ENCODE measurements at places on chromosomes 7 and 10.

- no peak for DNase-seq
Measured at GRCh38 chr7:50534690-50535290, 30.4 kb downstream of the DDC start.

GRCh38 chr7:7439564-7439963 lies 96.1 kb downstream of the COL28A1 start:
- DNase-seq: no peak

DNA sequence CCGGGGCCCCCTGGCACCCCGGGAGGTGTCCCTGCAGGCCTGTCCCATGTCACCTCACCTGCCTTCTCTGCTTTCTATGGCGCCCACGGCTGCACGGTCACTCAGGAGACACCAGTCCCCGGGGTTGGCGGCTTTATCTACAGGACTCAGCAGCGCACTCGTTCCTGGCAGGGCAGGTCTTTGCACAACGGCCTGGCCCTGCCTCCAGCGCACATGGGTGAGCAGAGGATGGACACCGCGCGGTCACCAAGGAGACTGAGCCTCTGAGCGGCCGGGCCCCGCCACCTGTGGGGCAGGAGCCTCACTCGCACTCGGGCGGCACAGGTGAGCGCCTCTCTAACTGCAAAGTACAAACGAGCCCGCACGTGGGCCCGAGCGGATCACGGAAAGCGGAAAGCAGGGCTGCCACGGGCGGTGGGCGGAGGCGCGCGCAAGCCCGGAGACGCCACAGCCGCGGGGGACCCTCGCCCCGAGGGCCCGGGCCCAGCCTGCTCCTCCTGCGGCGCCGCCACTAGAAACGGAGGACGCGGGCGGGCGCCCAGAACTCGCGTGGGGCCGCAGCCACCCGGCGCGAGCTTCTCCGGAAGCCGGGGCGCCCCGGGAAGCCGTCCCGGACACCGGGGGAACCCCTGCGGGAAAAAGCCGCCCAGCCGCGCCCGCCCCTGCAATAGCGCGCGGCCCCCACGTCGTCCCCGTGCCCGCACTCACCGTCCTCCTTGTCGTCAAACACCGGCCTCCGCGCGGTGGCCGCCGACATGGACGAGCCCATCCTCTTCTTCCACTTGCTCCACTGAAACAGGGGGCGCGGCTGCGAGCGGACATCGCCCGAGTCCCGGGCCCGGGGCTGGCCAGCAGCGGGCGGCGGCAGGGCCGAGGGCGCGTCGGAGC lies 642 bp downstream of the STK32C start:
- DNase-seq: no peak

- DNase-seq: no peak
Measured at GRCh38 chr10:22693860-22694259, 20.5 kb downstream of the PIP4K2A start.

- no peak for DNase-seq
Measured at GRCh38 chr7:111486472-111487142, 75.7 kb downstream of the IMMP2L start.

- DNase-seq: no peak
Measured at GRCh38 chr10:63068246-63068645, 64.9 kb upstream of the NRBF2 start.

GRCh38 chr7:158452331-158452730 lies 135.3 kb downstream of the PTPRN2 start:
- no peak for DNase-seq

DNA sequence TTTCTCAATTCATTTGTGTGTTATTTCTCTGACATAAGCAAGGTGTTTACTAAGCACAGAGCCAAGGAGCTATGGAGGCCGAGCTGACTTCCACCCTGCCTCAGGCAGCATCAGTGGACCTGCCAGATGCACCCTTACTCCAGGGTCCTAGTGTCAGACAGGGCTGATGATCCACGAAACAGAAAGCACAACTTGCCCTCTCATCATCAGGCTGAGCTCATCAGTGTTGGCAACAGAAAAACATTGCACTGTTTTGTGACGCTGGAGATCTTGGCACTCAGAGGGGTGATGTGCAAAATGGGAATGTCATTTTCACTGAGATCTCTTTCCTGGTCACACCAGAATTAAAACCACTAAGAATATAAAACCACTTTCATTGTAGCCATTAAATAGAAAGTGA lies 201.8 kb downstream of the GLI3 start:
- no peak for DNase-seq

DNA sequence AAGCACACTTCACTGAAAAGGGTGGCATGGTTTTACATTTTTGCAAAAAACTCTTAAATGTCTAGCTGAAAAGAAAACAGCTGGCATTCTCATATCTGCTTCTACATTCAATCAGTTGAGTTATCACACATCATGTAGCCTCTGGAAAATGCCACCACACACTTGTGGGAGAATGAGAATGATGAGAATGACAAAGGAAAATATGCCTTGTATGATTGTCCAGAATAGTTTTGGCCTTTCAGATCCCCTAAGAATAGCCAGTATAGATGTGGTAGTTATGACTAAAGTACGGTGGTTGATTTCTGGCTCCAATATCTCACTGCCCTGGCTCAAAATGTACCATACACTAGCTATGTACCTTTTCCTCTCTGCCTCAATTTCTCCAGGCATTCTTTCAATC lies 30.2 kb upstream of the FRMD4A start:
- no peak for DNase-seq

GRCh38 chr7:22582863-22583622 lies 83.1 kb upstream of the STEAP1B start:
- no peak for DNase-seq

DNA sequence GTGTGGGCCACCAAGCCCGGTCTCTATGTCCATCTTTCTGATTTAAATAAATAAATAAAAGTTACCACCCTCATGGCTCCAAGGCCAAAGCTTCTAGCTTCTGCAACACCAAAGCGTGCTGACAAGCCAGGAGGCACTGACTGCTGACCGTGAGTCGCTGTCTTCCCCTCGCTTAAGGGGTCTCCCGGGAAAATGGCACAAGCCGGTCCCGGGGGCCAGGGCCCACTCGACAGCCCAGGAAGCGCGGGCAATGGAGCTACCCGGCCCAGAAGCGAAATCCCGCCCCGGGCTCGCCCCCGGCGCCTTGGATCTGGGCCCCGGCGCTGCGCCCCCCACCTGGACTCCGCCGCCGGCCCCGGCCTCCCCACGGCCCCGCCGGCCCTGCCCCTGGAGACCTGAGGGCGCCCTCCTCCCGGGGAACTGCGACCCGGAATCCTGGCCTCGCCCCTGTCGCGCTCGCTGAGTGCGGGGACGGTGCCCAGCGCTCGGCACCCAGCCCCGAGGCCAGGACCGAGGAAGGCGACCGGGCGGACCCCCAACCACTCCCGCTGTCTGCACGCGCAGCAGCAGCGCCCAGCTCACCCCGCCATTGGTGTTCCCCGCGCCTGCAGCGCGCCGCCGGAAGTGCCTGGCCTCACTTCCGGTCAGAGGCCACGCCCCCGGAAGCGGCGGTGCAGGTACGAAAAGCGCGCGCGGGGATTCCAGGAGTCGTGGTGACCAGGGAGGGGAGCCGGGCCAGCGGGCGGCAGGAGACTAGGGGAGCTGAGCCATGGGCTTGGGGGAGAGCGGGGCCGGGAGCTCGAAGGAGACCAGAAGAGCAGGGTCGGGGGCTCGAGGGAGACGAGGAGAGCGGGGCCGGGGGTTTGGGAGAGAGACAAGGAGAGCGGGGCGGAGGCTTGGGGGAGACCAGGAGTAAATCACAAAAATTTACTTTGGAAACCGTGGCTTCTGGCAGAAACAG lies at the start of the genes MRM2 and NUDT1:
TSS of gene MRM2 (minus strand) at position 626 of the 961 bp plus-strand sequence. CDS start at position 590, 36 bp downstream.
TSS of gene NUDT1 (plus strand) at position 647 of the 961 bp plus-strand sequence. CDS start 2,349 bp downstream, outside the sequence.
- DNase-seq: peak; percentile 46

GRCh38 chr10:44427037-44427436 lies 42.1 kb upstream of the CXCL12 start:
- no peak for DNase-seq

- no peak for DNase-seq
Measured at GRCh38 chr7:157669768-157670351, 333.1 kb downstream of the DNAJB6 start.

DNA sequence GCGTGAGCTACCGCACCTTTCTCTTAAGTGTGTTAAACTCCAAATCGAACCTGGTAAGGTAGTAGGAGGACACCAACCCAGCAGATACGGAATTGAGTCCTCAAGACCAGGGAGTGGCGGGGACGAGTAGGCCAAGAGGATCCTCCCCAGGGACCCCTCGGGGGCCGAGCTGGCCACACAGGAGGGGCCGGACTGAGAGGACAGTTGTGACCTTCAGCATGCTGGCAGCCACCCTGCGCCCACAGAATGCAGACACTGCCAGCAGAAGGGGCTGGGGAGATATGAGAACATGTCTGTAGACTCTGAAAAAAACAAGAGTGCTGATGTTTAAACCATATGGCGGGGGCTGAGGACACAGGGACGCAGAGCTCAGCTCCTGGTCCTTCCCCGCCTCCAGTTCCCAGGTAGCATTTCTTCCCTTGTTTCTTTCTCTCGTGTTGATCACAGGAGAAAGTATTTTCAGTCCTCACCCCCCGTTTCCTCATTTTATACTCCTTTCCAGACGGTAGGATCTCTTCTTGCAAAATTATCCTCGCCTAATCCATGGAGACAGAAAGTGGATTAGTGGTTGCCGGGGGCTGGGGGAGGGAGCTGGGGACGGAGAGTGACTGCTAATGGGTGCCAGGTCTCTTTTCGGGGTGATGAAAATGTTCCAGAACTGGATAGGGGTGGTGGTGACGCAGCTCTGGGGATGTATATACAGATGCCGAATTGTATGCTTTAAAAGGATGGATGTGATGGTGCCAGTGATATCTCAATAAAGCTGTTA lies 11.5 kb upstream of the UNCX start:
- DNase-seq: no peak

DNA sequence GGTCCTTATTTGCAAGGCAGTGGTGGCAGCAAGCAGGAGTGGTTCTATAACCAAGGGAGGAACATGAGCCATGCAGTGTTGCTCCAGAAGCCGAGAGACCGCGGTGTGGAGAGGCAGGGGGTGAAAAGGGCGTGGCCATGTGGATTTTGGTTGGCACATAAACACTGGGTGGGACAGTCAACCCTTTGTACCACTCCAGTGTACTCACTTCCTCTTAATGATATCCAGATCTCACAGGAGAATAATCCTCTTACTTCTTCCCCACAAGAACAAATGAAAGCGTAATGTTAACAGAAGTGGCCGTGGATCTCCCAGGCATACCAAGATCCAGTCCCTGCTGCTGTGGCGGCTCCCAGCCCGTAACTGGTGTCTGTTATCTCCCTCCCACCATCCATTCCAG lies 42.4 kb downstream of the XRCC2 start:
- no peak for DNase-seq

DNA sequence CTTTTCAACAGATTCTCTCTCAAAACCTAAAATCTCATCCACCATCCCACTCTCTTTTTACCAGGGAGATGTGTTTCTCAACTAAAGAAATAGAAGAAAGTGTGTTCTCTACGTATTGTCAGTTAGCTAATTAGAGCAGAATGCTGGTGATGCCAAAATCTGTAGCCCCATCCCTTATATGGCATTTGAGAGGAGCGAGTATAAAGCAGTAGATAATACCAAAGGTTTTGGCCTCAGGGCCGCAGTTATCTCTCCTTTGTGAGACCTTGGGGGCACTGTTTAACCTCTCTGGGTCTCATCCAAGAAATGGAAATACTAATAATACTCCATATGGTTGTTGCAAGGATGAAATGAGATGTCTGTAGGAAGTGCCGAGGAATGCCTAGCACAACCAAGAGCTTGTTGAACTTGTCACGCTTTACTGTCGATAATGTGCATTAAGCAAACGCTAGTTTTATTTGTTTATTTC lies 456 bp upstream of the DLD start:
- no peak for DNase-seq

GRCh38 chr7:112512451-112513210 lies 31.8 kb downstream of the LSMEM1 start:
- no peak for DNase-seq

DNA sequence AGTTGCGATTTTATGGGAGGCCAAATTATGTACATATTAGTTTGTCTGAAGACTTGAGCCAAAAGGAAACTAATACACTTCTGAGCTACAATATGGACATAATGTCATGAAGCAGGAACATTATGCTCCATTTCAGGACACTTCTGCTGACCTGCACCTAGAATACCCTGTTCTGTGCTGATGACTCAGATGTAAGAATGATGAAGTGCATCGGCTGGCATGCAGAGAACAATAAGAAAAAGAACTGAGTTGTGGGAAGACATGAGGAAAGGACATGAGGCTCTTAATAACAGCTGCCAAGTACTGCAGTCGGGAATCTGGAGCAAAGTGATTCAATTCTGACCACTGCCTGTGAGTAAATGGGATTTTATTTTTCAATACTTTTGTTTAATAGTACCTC lies 192.9 kb upstream of the VSTM2A start:
- DNase-seq: no peak

DNA sequence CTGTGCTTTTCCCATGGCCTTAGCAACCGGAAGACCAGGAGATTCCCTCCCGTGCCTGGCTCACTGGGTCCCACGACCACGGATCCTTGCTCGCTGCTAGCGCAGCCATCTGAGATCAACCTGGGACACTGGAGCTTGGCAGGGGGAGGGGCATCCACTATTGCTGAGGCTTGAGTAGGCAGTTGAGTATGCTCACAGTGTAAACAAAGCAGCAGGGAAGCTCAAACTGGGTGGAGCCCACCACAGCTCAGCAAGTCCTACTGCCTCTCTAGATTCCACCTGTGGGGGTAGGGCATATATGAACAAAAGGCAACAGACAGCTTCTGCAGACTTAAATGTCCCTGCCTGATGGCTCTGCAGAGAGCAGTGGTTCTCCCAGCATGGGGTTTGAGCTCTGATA lies 697.0 kb downstream of the SORCS1 start:
- DNase-seq: no peak

- no peak for DNase-seq
Measured at GRCh38 chr10:16732376-16732775, 84.8 kb downstream of the RSU1 start.

- no peak for DNase-seq
Measured at GRCh38 chr7:111914291-111914690, 291.9 kb downstream of the DOCK4 start.

DNA sequence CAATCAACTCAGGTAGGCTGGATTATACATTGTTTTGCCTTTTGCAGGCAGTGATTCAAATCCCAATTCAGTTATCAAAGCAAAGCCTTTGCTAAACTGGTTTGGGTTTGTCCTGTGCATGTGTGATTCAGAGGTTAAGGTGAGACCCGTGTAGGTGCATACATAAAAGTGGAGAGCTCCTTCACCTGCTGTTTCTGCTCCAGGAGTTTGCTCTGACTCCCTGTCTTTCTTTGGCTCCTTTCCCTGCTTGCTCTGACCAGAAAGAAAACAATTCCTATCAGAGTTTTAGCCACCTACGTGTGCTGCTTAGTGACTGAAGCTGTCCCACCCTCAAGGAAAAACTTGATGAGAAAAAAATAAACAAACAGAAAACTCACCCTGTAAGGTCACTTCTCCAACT lies 101.1 kb downstream of the TPST1 start:
- DNase-seq: no peak

DNA sequence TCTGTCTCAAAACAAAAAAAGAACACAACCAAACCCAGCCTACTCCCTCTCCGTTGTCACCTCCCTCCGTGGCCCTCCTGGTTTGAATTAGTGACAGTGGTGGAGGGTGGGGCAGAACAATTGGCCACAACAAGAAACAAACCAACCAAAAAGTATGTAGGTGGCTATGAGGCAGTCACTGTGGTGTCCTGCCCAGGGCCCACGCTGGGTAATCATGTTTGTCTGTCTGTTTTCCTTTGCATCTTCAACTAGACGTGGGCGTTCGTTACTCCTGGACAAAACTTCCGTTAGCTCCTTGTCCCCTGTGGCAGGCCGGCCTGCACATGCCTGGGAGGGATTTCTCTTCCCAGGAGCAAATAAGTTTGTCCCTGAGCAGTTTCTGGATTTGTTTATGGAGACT lies 78.4 kb downstream of the XRCC2 start:
- DNase-seq: no peak

- no peak for DNase-seq
Measured at GRCh38 chr7:30634193-30634626, 39.5 kb downstream of the GARS1 start.

GRCh38 chr10:46560381-46560780 lies 3.9 kb upstream of the GPRIN2 start:
- DNase-seq: no peak
